RWPE1 (cell line): ENCODE measurements at places on chromosomes 1 and 21.

DNA sequence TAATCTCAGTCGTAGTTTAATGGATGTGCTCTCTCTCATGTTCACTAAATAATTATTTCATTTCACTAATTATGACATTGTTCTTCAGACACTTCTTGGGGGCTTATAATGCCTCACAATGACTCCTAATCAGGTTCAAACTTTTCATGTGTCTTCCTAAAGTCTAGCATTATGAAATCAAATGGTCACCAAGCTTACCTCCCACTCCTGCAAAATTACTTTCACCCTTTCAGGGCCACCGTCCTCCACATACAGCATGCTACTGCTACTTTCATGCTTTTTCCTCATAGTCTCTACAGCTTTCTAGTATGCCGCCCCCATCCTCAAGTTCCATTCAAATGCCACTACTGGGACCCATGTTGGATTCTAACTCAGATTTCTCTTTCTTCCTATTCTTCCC lies 59.8 kb upstream of the C1orf53 start:
- no peak for DNase-seq

DNA sequence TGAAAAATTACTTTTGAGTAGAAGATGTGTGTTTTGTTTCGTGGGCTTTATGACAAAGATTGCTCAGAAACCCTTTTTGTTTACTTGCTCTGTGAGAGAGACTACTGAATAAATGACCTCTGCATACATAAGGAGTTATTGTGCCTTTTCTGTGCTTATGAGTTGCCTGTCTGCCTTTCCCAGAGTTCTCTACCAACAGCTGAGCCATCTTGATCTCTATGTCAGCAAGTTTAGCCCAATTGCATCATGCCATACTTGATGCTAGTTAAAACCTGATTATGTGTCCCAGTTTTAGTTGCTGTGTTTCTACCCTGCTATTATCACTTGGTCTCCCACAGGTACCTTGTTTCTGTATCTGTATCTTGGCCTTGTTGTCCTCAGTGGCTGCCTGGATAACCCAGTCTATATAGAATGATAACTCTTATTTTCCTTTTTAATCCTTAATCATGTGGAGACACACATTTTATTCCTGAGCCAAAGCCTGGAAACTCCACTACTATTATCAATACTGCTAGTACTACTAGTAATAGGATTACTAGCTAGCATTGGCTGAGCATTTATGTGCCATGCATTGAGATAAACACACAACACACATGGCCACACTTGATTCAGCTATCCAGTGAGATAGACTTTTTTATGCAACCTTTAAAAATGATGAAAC lies 28.7 kb upstream of the GNG12 start:
- no peak for DNase-seq

GRCh38 chr1:212141404-212141803 lies 105.9 kb downstream of the DTL start:
- peak; percentile 61 for DNase-seq

- no peak for DNase-seq
Observed at GRCh38 chr1:61836649-61837048, 94.4 kb downstream of the PATJ start.

GRCh38 chr1:51058858-51059257 lies 43.2 kb upstream of the C1orf185 start:
- DNase-seq, result no peak

GRCh38 chr1:47616906-47617305 lies 179.1 kb downstream of the FOXD2 start:
- DNase-seq, result no peak
